Endothelial cell (in vitro differentiated cells): ENCODE measurements at places on chromosomes 5 and 9.

GRCh38 chr5:50666261-50667022 lies at the start of gene PARP8:
Gene PARP8, plus strand, starts transcription at chr5:50666637. Its CDS starts 459 bp downstream, at chr5:50667096.
- peak; percentile 56 for DNase-seq

- peak; percentile 65 for DNase-seq
Observed at GRCh38 chr9:109779711-109780452, at the start of gene PALM2AKAP2. Gene PALM2AKAP2, plus strand, starts transcription at chr9:109780198. Its CDS starts 291 bp downstream, at chr9:109780489.

DNA sequence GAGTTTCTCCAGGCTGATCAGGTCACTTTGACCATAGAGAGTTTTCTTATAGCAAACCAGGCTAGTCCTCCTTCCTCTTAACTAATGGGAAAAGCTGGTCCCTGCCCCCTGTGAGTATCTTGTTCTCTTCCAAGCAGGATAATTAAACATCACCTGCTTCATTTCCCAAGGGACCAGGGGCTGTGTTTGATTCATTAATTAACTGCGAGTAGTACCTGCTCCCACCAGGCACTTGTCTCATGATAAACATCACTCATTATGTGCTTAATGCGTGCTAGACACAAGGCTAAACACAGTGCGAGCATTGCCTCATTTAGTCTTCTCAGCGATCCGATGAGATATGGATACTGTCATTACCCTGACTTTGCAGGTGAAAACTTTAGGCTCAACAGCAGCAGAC lies 1.7 kb upstream of the FAM163B start:
- no peak for DNase-seq

DNA sequence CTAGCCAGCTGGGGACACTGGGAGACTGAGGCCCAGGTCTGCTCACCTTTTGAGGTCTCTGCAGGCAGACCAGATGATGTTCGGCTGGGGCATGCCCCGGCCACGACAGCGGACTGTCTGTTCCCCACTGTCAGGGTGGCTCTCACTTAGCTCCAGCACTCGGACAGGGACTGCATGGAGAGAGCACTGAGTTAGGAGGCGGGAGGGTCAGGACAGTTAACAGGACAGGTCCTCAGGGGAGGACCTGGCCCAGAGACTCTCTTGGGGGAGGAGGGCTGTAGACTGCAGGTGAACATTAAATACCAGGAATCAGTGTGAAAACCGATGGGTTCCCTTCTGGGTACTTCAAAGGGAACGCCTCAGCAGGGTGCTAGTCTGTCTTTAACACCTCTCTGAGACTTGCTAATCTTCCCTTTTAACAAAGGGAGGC lies 25.1 kb downstream of the PDGFRB start:
- DNase-seq = no peak

DNA sequence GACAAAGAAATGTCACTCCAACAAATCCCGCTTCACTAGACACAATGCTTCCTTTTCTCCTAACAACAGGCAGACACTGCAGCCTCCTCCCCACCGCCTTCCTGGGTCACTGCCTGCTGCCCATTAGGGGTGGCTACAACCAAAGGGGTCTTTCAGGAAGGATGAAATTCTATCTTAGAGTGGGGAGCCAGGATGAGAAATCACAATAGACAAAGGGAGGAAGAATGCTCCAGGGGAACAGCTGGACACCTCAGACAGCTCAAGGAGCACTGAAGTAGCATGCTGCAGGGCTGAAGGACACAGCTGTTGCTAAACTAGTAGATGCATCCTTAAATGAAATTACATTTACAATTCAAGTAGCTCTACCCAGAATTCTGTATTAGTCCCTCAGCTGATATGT lies 54.2 kb downstream of the PRELID2 start:
- peak; percentile 13 for DNase-seq
